ENCODE measurements at places on chromosomes 7 and 10. TPM values are rescaled to one million over a fixed set of nuclear protein-coding genes. Genes with fewer than 3 reads are reported as not detected.

The RELN gene
- total RNA-seq = 0.57 TPM

The NPTX2 gene
- total RNA-seq = 2.0 TPM

The PTPRE gene
- total RNA-seq = 4.6 TPM

The SLC39A12 gene
- total RNA-seq = not detected

The TWIST1 gene
- not detected for total RNA-seq

The AMPH gene
- total RNA-seq = not detected

The NODAL gene
- not detected for total RNA-seq

All from NCI-H460 (cell line).